ENCODE measurements at places on chromosomes 1 and 21.

DNA sequence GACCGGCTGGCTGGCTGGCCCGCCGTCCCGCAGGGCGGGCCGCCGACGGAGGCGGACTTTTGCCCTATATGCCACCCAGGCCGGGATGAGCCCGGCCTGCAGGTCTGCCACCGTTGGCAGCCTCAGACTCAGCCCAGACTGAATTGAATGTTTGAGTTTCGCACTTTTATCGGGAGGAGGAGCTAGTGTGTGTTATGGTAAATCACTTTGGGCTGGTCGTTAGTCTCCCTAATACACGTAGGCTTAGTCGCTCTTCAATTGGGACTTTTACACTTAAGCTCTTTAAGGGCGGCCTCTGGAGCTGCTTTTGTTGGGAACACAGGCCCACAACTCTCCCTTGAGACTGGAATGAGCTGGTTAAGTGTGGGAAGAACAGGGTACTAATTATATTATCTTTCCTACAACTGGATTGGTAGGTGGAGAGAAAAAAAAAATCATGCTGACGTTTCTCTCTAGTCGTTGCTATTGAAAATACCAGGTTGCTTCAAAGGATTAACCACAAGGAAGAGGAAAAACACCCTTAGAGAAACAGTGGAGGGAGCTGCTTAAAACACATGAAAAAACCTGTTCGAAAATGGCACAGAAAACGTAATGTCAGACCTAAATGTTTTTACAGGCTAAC is 1.4 kb upstream of the IRF2BP2 start:
- DNase-seq = peak; percentile 88

GRCh38 chr21:20996421-20997310 is 1.5 kb upstream of the NCAM2 start:
- no peak for DNase-seq

- no peak for DNase-seq
Measured at GRCh38 chr1:185495898-185496297, 178.9 kb upstream of the IVNS1ABP start.

DNA sequence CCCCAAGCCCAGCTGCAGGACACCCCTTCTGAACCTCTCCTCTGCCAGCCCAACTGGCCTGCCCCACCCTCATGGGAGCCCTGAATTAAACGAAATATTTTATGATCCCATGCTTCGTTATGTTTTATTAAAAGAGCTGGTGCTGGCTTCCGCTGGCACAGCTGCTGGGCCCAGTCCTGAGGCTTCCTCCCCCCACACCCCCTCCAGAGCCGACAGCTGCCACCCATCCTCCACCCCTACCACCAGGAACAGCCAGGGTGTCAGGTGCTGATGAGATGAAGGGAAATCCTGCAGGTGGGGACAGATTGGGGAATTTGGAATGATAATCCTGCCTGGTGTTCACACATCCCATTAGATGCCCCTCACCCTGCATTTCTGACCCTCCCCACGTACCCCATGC is 19.0 kb downstream of the IGSF21 start:
- no peak for DNase-seq

DNA sequence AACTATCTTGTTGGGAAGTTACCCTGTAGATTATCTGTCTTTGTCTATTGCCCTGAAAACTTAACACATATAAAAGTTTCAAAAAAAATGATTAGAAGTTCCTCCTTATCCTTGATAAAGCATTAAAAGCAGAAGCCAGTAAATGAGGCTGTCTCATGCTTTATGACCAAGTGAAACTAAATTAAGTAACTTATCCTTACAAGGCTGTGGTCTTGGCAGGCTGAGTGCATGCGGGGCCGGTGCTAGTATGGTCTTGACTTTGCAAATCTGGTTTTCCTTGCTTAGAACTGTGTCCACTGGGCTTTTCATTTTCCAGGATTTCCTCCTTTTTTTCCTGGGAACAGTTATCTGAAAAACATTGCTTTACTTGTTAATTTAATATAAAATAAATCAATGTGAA is 43.1 kb downstream of the PCNX2 start:
- DNase-seq = no peak

DNA sequence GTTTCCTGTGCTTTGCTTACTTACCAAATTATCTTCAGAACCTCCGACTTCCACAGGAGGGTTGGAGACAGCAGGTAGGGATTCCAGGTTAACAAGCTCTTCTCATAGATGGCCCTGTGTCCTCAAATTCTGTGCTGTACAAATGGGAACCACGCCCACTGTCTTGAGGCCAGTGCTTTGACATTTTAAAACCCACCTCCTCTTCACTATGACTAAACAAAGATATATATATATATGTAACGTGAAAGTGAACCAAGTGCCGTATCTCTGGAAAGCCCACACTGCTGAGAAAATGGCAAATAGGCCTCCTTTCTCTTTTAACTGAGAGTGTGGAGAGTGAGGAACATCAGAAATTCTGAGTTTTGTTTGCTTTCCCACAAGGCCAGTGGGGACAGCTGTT is 99.6 kb downstream of the ZBTB18 start:
- no peak for DNase-seq

DNA sequence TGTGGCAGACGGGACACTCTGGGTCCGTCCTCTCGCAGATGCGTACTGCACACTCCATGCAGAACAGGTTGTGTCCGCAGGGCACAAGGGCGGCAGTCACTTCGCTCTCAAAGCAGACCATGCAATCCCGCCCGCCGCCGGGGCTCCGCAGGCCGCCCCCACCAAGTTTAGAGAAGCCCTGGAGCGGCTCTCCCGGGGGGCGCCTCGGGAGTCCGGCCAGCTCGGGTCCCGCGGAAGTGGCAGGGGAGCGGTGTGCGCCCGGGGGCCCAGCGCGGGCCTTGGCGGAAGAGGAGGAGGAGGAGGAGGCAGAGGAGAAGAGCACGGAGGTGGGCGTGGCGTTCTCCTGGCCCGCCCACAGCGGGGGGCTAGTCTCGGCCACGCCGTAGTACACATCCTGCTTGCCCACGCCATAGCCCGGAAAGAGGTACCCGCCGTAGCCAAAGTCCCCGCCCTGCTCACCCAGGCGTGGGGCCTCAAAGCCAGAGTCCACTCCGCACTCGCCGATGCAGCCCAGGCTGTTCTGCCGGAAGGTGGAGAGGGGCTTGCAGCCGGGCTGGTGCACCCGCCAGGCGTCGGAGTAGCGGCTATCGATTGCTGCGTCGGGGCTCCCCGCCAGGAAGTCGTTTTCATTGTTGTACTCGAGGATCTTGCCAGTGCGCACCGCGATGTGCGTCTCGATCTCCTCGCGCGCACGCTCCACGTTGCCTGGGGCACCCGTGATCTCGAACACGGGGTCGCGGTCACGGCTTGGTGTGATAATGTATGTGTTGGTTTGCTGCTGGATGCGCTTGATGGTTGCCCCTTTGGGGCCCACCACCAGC is 5.4 kb downstream of the MEX3A start:
- peak; percentile 54 for DNase-seq

GRCh38 chr1:158037866-158038359 is 44.5 kb downstream of the KIRREL1 start:
- DNase-seq = no peak

DNA sequence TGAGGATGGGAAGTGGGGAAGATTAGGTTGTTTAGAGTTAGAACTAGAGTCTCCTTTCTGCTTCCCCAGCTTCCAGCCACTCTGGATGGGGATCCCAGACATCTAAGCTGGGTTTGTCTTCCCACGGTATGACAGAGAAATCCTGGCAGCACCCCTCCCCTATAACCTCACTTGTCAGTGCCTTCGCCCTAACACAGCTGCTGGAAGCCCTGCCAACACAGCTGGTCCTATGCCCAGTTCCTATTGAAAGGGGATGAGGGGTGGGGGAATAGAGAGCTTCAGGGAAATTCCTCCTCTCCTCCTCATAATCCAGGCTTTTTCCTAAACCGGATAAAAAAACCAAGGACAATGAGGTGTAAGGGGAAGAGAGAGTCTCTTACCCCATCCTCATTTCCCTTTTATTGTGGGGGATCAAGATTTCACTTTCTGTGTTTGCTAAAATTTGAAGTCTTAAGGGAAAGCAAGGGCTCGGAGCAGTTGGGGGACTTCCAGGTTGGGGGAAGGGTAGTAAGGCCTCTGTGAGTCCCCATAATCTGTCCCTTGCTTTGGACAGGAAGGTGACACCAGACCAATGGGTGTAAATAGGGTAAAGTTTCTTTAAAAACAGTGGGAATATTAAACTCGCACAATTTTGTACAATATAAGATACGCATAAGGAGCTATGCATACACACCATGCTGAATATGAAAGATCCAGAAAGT is 590 bp downstream of the TMOD4 start:
- no peak for DNase-seq

- DNase-seq = no peak
Measured at GRCh38 chr1:55234016-55234415, 18.9 kb upstream of the USP24 start.

- no peak for DNase-seq
Measured at GRCh38 chr1:112344754-112345423, 51.1 kb upstream of the CTTNBP2NL start.

- no peak for DNase-seq
Measured at GRCh38 chr1:35371506-35371905, 103.0 kb downstream of the ZMYM4 start.

- DNase-seq = no peak
Measured at GRCh38 chr1:153344718-153345025, 4.0 kb downstream of the PGLYRP4 start.

- no peak for DNase-seq
Measured at GRCh38 chr21:16908077-16908476, 604.8 kb upstream of the CXADR start.
